Suprapubic skin (tissue), 4 donors: ENCODE measurements at places on chromosomes 16 and 17.

DNA sequence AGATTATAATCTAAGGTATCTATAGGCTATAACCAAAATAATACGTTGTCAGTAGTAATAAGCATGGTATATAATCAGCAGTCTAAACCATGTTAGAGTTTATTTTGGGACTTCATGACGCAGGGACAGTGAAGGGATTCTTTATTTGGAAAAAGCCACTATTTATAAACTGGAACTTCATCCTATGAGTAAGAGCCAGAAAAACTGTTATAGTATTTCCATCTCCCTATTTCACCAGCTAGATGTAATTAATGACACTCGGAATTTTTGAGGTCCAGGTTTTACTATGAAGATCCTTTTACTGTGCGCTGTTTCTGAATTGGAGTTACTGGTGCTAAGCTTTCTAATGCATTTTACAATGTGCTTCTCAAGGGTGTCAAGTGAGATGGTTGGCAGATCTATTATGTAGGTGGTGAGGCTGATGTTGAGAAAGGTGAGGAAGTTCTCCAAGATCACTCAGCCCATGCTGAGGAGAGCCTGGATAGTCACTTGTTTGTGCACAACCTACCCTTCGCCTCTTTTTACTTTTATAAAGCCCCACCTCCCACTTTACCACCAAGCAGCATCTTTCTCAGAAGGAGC, 149.3 kb downstream of the MSI2 start:
- DNase-seq, result no peak
- no peaks in the 10 kb centered on the region for H3K36me3 ChIP-seq
- no peak overlapping the region for H3K27ac ChIP-seq
- no peak overlapping the region for H3K4me3 ChIP-seq

DNA sequence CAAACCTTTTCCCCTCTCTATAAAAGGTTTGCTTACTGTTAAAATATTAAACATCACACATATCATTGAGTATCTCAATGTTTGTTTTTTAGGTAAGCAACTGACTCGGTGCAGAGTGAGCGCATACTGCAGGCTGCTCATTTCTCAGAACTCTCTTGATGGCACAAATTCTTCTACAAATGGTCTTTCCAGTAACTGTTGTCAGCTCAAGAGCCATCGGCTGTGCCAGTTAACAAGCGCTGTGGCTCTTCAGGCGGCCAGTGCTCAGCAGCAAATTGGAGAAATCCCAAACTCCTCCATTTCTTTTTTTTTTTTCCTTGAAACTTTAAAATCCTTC, 8.6 kb downstream of the ABCA3 start:
- no peak overlapping the region for H3K27ac ChIP-seq
- H3K4me1 ChIP-seq, result no peaks in the 10 kb centered on the region
- no peaks in the 10 kb centered on the region for H3K27me3 ChIP-seq

DNA sequence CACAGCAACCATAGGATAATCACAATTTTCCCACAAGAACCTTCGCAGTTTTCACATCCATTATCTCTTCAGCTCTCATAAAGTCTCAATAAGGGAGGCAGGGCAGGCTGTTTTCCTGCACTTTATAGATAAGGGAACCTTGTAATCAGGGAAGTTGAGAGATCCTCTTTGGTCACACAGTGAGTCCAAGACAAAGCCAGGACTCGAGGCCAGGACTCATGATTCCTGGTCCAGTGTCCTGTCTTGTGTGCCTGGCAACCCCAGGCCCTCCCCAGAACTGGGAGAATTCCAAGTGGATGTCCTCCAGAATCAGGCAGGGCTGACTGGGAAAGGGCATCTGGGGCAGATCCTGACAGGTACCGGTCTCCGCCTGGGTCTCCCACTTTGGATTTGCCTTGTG, 23.1 kb upstream of the PHF12 start:
- H3K4me1 ChIP-seq, result peaks cover 10% of the 10 kb centered on the region
- DNase-seq, result no peak
- no peaks in the 10 kb centered on the region for H3K36me3 ChIP-seq
- no peak overlapping the region for H3K27ac ChIP-seq
- H3K4me3 ChIP-seq, result no peak overlapping the region

DNA sequence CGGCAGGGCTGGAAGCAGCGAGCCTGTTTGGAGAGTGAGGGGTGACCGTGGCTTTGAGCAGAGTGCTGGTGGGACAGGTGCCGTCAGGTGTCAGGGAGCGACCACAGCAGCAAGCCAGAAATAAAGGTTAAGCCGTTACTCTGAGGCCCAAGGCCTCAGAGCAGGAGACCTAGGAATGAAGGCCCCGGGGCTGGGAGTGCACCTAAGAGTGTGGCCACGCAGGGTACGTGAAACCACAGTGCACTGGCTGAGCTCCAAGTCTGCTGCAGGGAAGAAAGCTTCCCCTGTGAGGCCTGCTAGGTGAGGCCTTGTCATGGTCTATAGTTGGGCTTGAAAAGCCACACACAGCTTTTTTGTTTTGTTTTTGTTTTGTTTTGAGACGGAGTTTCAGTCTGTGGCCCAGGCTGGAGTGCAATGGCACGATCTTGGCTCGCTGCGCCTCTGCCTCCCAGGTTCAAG, 8.7 kb downstream of the CLUAP1 start:
- H3K4me1 ChIP-seq, result no peaks in the 10 kb centered on the region
- peaks cover 79% of the 10 kb centered on the region for H3K36me3 ChIP-seq
- no peak overlapping the region for H3K27ac ChIP-seq

- H3K36me3 ChIP-seq, result peaks cover 39% of the 10 kb centered on the region
- no peaks in the 10 kb centered on the region for H3K4me1 ChIP-seq
- no peaks in the 10 kb centered on the region for H3K27me3 ChIP-seq
- H3K4me3 ChIP-seq, result no peak overlapping the region
- no peak for DNase-seq
These were observed 42.3 kb downstream of the CRLF3 start for GRCh38 chr17:30782206-30782605.

DNA sequence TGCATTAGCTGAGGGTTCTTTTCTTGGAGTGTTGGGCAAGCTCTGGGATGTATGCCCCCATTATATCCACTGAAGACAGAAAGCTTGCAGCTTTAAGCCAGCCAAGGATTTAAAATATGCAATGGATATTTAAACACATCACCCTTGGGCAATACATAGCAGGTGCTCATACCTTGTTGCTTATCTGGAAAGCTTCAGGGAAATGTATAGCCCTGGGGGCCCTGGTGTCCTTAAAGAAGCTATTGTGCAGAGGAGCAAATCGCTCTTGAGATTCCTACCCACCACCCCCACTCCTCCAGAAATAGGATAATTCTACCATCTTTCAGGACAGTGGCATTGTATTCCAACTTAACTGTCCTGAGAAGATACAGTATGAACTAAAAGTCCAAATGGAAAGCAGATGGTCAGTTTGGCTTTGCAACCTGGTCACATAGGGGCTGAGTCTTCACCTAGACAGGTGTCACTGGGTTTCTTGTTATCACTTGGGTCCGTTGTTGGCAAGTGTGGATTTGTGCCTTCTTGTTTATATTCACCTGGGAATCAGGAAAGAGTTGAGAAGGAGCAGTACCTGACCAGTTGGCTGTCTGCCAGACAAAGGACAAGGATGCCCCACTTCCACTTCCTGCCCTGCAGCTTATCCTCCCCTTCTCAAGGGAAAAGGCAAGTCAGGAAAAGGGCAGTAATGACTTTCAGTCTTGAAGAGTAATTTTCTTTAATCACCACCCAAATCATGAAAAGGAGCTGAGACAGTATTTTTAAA, 3.4 kb downstream of the ANKRD40CL start:
- DNase-seq, result no peak
- H3K27ac ChIP-seq, result no peak overlapping the region

DNA sequence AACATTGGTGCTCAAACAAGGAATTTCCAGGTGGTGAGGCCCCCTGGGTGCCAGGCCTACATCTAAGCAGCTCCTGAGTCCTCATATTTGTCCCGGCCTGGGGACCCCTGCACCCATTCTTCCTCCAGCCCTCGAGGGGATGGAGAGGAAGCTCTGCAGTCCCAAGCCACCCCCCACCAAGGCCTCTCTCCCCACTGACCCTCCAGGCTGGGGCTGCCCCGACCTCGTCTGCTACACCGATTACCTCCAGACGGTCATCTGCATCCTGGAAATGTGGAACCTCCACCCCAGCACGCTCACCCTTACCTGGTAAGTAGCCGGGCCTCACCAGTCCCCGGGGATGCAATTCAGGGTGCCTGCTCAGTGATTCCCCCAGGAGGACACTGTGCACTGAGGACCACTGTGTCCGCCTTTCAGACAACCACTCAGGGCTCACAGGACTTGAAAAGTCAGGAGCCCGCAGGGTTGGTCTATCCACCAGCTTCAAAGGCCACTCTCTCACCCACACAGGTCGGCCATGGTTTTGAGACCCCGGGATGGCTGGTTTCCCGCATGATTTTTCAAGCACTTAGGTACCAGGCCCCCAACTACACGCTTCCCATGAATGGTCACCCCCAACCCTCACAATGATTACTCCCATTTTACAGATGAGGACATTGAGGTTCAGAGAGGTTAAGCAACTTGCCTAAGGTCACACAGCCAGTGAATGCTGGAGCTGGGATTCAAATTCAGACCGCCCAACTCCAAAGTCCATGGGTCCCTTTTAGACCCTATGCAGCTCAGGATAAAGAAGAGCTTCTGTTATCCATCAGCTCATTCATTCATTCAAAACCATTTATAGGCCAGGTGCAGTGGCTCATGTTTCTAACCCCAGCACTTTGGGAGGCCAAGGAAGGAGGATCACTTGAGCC, 32.4 kb downstream of the IL21R start:
- H3K4me3 ChIP-seq, result no peak overlapping the region
- no peak for DNase-seq
- peaks cover 17% of the 10 kb centered on the region for H3K27me3 ChIP-seq
- no peaks in the 10 kb centered on the region for H3K4me1 ChIP-seq
- H3K27ac ChIP-seq, result no peak overlapping the region
